ENCODE measurements at places on chromosomes 5 and 9. TPM values are rescaled to one million over a fixed set of nuclear protein-coding genes. Genes with fewer than 3 reads are reported as not detected.

DNA sequence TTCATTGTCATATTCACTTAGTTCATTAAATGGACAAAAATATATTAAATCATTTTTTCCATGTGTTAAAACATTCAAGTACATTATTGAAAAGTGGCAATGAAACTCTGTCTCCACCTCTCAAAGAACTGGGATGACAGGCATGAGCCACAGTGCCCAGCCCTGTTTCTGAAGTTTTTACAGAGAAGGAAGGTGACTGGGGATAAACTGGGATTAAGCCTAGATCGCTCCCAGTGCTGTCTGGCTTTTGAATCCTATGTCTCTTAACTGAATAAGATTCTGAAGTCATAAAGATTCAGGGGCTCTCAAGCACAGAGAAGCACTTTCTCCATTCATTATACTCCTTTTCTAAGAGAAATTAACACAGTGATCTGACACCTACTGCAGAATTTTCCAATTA lies 88.3 kb downstream of the SLC38A9 start:
- no peak for DNase-seq

- DNase-seq: no peak
Measured at GRCh38 chr9:78932849-78933627, 636.1 kb downstream of the PSAT1 start.

- no peak for DNase-seq
Measured at GRCh38 chr9:109721001-109721400, 59.0 kb upstream of the PALM2AKAP2 start.

DNA sequence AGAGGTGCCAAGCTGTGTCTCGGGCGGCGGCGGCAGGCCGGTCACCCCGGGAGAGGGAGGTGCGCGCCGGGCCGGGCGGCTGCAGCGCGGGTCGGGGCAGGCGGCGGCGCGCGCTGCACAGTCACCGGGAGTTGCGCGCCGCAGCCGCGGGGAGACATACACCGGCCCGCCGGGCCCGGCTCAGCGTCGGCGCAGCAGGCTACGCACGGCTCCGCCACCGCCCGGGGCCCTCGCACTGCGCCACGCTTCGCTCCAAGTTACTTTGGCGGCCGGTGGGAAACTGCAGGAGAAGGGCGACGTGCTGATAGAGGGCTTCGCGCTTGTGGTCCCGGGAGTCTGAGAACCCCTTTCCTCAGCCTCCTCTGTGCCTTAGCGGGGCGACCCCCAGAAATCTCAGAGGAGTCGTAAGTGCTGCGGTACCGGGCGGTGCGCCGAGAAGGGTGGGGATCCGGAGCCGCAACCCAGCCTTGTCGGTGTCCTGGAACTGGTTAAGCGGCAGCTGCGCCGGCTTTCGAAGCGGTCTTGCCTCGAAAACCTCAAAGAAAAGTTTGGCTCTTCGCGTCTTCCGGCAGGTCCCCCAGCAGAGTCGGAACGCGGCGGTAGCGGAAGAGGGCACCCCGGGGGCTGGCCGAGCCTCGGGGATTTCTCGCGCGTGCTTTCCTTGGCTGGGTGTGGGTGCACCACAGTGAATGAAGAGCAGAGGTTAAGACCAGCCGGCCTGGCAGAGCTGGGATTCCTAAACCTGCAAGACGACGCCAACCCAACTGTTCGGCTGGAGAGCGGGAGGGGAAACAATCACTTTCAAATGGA lies at the start of gene EFNA5:
EFNA5 (minus strand) TSS at position 6 of the 810 bp plus-strand sequence.
- peak; percentile 37 for DNase-seq

DNA sequence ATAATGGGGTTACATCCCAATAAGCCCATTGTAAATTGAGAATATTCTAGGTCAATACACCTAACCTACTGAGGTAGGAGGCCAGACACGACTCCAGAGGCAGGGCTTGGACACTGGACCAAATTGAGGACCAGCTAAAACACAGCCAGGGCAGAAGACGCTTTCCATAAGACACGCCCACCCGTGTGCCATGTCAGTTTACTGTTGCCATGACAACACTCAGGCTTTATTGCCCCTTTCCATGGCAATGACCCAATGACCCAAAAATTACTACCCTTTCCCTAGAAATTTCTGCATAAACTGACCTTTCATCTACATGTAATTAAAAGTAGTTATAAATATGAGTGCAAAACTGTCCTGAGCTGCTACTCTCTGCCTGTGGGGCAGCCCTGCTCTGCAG lies 31.5 kb downstream of the SLC22A4 start:
- no peak for DNase-seq

GRCh38 chr9:2621722-2622460 lies at the start of gene VLDLR:
TSS of gene VLDLR (plus strand) at chr9:2621787. CDS start at chr9:2622190, 403 bp downstream.
- peak; percentile 35 for DNase-seq

DNA sequence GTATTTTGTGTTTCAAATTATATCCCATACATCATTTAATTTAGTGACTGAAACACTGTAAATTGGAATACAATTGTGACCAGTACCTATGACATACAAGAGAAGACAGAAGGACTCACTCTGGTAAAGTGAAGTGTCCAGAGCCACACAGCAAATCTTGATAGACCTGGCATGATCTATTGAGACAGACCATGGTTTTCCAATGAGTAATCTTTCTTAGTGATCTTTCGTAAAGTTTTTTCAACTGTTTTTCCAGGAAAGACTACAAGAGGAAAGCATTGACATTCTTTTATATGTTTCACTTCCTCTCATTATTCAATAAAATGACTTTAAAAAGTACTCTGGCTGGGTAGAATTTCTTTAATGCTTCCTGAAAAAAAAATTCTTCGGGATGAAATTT lies 43.3 kb upstream of the ALDH1A1 start:
- no peak for DNase-seq

DNA sequence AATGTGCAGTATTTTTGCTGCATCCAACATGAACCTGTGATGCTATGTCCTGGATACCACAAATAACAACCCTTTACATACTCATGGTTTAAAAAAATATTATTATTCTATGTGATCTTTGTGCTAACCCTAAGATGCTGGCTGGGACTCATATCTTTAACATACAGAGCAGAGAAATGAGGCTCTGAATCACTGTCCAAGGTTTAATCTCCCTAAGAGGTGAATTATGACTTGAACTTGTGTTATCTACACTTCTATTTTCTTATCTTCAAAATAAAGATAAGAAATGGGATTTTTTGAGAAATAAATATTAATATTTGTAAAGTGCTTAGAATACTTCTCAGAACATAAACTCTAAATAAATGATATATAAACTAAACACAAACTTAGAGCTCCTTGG lies 68.8 kb upstream of the GRIA1 start:
- no peak for DNase-seq

- DNase-seq: no peak
Measured at GRCh38 chr5:76470976-76471375, 67.9 kb downstream of the IQGAP2 start.

DNA sequence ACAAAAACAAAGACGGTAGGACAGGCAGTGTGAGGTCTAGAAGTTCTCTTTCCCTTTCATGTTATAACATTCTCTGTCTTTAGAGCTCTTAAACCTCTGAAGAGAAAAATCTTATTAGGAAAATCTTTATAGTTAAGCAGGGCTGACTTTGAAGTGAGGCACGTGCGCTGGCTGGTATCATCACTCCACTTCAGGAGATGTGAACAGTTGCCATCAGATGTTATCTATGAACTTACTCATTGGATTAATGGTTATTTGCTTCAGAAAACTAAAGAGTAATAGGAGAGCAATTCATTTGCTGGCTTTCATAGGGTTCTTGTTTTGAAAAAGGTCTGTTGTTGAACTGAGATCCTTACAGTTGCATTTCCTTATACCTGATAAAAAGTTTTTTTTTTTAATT lies 25.7 kb downstream of the LRRTM2 start:
- DNase-seq: no peak

DNA sequence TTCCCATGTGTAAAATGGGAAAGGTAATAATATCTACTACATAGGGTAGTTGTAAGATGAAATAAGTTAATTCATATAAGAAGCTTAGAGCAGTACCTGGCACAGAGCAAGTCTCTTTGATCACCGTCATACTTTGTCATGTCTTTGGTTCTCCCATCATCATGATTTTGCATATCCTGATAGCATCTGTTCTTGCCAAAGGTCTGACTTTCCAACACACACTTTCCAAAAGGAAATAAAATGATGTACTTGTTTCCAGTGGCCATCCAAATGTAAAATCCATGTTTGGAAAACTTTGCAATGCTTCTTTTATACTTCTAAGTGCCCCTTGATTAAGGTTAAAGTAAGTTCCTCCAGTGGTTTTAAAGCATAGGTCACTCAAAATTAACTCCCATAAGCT lies 266.9 kb upstream of the PTGER4 start:
- no peak for DNase-seq

GRCh38 chr9:85258823-85259370 lies 482.9 kb downstream of the AGTPBP1 start:
- DNase-seq: peak; percentile 15

- no peak for DNase-seq
Measured at GRCh38 chr5:1541702-1542400, 18.1 kb upstream of the LPCAT1 start.

DNA sequence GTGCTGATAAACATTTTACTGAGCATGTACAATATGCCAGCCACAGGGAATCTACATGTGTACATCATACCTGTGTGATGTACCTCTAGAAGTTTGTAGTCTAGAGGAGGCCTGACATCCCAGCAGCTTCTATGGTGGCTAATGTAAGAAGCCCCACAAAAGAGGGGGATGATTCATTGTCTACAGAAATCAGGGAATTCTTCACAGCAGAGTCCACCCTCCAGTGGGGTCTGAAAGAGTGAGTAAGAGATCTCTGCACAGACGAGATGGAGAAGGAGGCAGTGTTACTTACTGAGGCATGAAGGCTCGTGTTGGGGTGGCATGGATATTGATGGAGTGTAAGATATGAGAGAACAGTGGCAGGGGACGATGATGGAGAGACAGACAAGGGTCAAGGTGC lies 103.0 kb downstream of the NTRK2 start:
- DNase-seq: no peak

- peak; percentile 35 for DNase-seq
Measured at GRCh38 chr9:133715866-133716563, 22.1 kb downstream of the SARDH start.

- DNase-seq: no peak
Measured at GRCh38 chr5:119694284-119694683, 64.9 kb downstream of the FAM170A start.

DNA sequence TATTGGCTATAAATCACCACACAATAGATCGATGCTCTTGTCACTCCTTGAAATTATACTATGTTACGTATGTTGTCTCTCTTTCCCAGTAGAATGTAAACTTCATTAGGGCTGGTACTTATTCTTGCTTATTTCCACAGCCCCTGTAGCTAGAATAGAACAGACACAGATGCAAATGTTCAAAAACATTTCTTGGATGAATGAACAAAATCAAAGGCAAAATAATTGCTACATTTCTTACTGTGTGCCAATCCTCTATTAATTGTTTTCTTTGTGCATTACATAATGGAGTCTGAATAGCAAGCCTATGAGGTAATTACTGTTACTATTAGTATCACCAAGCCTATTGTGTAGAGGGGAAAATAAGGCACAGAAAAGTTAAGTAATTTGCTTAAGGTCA lies 725 bp upstream of the OR13C2 start:
- no peak for DNase-seq

Gene DYNC2I2
- total RNA-seq: 68.3 TPM

Gene PCDHGB2
- total RNA-seq: 0.10 TPM

Gene THOC3
- total RNA-seq: 61.6 TPM

Gene ELOVL7
- total RNA-seq: 0.99 TPM

Gene KIF4B
- total RNA-seq: not detected

Gene LAMC3
- 0.27 TPM for total RNA-seq

Gene PCDHA9
- not detected for total RNA-seq

Gene CBY3
- 0.35 TPM for total RNA-seq

Measured in activated CD4-positive, alpha-beta T cell treated with anti-CD3 and anti-CD28 coated beads, Interleukin-2, amount 10 ng/mL, durations not matched to agents 7 days and 5 days (primary cell).